ENCODE measurements at places on chromosomes 11 and 22.

DNA sequence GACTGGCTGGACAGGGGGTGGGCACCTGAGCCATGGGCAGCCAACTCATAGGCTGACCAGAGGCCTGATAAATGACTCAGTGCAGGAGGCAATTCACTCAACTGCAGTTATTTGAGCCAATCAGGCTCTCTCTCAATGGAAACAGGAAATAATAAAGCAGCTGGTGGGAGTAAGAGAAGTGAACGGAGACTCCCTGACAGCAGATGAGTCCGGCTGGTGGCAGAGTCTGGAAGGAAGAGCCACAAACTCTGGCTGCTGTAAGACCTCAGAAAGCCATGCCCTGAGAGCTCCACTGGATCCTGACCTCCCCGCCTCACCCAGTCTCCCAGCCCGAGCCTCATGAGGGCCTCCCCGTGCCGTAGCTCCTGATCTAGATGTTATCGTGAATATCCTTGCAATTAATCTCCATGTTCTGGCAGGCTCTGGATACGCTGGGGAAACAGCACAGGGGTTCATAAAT lies 69.8 kb downstream of the TRIM29 start:
- no peak for DNase-seq

- DNase-seq: no peak
Observed at GRCh38 chr11:12439615-12440014, 62.2 kb downstream of the PARVA start.

GRCh38 chr11:132202621-132203020 lies 832.2 kb downstream of the NTM start:
- no peak for DNase-seq

DNA sequence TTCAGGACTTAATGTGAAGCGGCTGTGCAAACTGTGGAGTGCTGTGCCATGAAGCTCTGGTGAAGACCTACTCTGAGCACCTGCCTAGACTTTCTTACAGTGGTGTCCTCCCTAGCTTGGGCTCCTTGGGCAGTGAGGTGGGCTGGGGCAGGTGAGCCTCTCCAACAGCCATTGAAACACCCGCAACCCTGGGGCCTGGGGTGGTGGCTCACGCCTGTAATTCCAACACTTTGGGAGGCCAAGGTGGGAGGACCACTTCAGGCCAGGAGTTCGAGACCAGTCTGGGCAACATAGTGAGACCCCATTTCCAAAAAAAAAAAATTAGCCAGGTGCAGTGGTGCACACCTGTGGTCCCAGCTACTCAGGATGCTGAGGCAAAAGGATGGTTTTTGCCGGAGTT lies 14.3 kb upstream of the SEC14L3 start:
- no peak for DNase-seq

DNA sequence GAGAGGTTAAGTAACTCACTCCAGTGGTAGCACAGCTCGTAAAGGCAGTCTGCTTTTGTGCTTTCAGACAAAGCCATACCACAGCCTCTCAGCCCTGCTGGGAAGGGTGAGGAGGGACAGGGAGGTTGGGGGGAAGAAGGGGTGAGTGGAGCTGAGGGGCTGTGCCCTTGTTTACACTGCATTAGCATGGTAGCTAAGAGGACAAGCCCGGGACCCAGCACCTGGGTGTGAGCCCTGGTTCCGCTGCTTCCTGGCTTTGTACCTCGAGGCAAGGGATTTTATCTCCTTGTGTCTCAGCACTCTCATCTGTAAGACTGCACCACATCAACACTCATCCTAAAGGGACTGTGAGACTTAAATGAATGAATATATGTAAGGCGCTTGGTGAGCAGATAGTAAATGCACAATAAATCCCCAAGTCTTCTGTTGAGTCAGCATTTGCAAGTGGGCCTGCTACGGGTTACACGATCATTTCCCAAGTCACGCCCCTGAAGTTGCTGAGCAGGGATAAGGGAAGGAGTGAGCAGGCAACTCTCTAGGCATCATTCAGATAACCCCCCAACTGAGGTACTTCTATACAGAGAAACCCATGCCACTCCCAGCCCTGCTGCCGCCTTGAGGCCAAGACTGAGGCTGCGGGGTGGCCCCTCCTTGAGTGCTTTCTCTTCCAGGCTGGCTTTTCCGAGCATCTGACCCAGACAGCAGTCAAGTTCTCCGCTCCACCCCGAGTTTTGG lies 7.5 kb downstream of the RASD2 start:
- DNase-seq: no peak

- no peak for DNase-seq
Observed at GRCh38 chr11:27060816-27061460, 20.3 kb downstream of the BBOX1 start.

- DNase-seq: no peak
Observed at GRCh38 chr11:30917859-30918478, 331.8 kb upstream of the MPPED2 start.

- DNase-seq: no peak
Observed at GRCh38 chr11:73325036-73325981, 17.2 kb downstream of the ARHGEF17 start.

- DNase-seq: no peak
Observed at GRCh38 chr22:35838855-35839576, 121.3 kb downstream of the APOL5 start.

DNA sequence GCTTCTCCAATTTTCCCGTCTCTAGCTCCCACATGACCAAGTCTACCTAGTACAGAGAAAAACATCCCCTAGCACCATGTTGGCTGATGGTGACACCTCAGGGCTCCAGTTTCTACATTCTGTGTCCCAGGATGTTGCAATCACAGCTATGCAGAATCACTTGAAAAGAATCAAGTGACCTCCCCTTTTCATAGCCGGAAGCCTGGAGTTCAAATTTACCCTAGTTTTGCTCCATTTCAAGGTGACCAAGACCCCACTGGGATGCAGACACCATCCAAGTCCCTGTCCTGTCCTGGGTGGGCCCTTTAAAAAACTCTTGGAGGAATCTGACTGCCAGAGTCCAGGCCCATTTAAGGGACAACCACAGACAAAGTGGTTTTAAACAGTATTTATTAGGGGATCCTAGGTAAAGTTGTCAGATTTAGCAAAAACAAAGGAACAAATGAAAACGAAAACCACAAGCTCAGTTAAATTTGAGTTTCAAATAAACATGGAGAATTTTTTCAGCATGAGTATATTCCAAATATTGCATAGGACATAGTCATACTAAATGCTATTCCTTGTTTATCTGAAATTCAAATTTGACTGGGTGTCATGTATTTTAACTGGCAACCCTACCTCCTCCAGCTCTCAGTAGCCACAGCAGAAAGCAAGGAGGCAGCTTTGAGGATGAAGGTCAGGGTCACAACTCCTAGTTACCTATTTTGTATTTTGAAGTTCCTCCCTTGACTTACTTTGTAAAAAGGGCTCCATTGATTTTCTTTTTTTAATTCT lies 52.4 kb downstream of the MIAT start:
- DNase-seq: no peak

DNA sequence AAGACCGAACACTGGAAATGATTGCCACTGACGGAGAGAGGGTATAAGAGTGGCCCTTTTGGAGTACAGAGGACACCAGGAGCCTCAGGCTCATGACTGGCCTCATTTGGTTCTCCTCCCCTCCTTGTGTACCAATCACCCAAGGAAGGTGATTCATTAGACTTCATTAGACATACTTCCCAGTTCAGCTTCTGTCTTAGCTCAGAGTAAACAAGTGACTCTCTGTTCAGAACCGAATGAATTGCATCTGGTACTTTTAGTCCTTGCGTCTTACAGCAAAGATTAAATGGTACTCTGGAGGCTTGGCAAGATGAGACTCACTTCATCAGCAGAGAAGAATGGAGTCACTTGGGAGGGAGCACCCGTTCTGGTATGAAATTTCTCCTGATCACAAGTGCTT lies 75.2 kb downstream of the ZNRF3 start:
- DNase-seq: no peak

GRCh38 chr11:76796511-76797198 lies 13.5 kb downstream of the TSKU start:
- DNase-seq: no peak

DNA sequence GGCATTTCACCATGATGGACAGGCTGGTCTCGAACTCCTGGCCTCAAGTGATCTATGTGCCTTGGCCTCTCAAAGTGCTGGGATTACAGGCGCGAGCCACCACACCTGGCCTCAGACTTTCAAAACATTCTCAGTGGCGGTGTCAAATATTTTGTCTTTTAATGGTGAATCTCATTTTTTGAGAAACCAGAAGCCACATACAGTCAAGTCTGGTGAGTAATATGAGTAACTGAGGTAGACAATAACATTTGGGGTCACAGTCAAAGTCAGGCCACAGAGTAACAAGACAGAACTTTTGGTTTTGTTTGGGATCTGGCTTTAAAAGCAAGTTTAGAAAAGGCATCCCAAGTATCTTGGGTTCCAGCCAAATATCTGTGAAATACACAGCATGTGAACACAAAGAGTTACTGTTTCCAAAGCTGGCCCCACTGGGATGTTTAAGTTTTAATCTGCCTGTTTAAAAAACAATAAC lies 5.6 kb upstream of the TMA7B start:
- peak; percentile 29 for DNase-seq

GRCh38 chr11:69178819-69179482 lies 23.2 kb downstream of the SMIM38 start:
- no peak for DNase-seq

DNA sequence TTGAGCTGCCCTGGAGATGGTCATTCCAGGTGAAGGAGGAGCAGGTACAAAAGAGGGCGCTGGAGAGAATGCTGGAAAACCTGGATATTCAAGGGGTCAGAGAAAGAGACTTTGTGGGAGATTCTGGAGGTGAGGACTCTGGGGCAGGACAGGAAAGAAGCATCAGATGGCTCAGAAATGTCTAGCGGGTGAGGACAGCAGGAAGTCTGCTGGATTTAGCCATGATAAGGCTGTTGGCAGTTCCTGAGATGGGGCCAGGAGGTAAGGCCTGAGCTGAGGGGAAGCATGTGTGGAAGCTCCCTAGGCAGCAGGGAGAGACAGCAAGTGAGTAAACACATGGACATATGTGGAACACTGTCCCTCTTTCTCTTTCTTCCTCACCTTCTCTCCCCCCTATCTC lies 1.5 kb downstream of the UPB1 start:
- DNase-seq: no peak

- DNase-seq: no peak
Observed at GRCh38 chr22:43134553-43134952, 8.6 kb downstream of the MCAT start.

- DNase-seq: no peak
Observed at GRCh38 chr11:17421781-17422180, 33.3 kb upstream of the KCNJ11 start.

- DNase-seq: no peak
Observed at GRCh38 chr22:46514592-46515207, 22.7 kb downstream of the CELSR1 start.

- no peak for DNase-seq
Observed at GRCh38 chr22:44312766-44313165, at the start of gene SHISAL1. SHISAL1 (minus strand) TSS chr22:44312951; CDS start chr22:44300945, 12,006 bp downstream.

DNA sequence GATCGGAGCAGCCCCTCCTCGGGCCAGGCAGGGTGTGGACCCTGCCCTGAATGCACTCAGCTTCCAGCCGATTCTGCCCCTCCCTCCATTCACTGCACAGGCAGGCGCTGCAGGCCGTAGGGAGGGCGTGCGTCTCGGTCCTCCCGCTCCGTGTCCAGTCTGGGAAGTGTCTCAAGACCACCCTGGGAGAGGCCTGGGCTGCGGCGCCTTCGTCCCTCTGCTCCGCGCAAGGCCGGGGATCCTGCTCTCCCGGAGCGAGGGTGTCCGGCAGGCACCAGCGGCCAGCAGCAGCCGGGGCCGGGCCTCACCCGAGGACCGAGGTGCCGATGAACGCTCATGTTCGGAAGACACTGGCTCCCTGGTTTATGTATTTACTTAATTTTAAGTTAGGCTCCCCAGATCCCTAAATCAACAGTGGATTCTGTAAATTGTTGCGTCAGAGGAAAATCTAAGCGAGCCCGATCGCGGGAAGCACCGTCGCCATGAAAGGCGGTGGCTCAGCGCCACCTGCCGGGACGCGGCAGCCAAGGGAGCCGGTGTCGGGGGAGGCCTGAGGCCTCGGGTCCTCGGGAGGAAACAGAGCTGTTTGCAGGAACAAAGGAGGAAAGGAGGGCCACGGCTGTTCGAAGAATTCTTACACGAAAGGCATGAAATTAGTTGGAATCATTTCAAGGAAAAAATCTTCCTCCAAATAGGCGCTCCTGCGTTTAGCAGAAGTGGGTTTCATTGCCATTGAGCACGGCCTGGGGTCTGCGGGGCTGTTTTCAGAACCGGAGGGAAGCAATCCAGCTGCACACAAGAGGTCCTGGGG lies 195.3 kb downstream of the BRD1 start:
- no peak for DNase-seq

DNA sequence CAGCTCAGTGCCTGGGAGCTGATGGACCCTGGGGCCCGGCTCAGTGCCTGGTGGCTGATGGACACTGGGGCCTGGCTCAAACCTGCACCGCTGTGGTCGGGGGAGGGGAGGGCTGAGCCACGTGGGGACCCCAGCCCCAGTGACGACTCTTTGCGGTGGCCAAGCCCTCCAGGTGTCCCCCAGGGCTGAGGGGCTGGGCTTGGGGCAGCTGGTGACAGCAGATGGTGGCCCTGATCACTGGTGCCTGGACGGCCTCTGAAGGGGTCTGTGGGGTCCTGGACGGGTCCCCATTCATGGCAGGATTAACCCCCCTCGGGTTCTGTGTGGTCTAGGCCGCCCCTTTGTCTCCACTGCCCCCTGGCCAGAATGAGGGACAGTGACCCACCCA lies 3.4 kb upstream of the MUC5B start:
- no peak for DNase-seq

DNA sequence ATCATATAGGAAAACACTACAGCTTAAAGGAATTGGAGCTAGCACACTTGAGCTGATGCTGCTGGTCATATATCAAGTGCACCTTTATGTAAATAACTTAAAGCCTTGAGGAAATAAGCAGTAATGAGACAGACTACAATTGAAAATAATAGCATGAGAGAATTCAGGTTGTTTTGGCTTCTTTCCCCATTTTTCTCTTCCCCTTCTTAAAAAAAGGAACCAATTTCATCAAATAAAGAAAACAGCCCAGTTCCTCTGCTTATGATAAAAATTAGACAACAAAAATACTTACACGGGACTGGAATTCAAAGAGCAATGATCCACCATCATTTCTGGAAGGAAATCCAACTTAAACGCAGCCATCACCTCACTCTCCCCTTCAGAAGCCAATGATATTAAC lies 50.2 kb upstream of the RAPSN start:
- no peak for DNase-seq

GRCh38 chr11:102187416-102188151 lies 77.3 kb downstream of the YAP1 start:
- DNase-seq: no peak

GRCh38 chr11:71252770-71253730 lies 673 bp upstream of the SHANK2 start:
- no peak for DNase-seq

DNA sequence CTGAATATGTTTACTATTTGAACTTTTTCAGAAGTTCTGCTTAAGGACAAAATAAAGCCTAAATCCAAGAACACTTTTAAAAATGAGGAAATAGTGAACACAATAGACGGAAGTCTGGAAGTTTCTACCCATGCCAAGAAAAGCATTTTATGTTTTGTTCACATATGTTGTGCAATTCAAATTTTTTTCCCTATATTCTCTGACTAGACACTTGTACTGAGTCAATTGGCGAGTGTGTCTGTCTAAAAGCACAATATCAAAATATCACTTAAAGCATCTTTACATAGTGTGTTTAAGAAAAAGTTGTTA lies 29.2 kb downstream of the INCENP start:
- no peak for DNase-seq

- no peak for DNase-seq
Observed at GRCh38 chr22:46379066-46379930, 43.8 kb downstream of the TRMU start.
